ENCODE measurements at places on chromosomes 1 and 21.

DNA sequence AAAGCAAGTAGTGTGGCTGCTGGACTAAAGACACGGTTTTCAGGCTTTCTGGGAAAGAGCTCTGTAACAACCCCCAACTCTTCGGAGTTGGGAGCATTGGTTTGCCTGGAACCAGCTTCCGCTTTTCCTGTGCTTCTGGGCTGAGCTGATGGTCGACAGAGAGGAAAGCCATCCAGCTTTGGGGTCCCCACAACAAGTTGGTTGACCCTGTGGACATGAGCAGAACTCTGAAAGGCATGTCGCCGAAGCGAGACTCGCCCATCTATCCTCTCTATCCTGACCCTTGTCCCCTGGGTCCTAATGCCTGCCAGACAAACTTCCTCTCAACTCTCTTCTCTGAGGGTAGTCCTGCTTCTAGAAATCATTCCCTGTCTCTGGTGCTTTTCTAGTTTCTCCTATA lies 31.9 kb upstream of the FCGR2A start:
- DNase-seq = no peak

- DNase-seq = no peak
Observed at GRCh38 chr1:247175458-247175857, 3.6 kb upstream of the ZNF124 start.

DNA sequence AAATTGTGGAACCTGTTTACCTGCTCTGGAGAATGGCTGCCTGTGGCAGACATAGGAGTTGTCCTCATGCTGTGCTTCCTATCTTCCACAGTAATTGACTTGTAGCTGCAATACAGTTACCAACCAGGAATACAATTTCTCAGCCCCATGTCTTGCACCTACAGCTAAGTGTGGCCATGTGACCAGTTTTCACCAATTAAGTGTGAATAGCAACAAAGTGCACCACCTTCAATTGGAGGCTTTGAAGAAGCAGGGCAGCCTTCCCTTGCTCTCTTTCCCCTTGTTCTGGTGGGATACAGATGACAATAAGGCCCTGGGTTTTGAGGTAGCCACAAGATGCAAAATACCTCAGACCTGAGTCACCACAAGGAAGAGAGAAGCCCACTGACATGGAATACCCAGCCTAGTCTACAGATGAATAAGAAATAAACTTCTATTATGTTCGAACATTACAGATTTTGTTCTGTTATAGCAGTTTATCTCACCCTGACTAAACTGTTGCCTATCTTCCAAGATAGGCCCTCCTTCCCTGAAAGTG lies 70.2 kb upstream of the S1PR1 start:
- no peak for DNase-seq

DNA sequence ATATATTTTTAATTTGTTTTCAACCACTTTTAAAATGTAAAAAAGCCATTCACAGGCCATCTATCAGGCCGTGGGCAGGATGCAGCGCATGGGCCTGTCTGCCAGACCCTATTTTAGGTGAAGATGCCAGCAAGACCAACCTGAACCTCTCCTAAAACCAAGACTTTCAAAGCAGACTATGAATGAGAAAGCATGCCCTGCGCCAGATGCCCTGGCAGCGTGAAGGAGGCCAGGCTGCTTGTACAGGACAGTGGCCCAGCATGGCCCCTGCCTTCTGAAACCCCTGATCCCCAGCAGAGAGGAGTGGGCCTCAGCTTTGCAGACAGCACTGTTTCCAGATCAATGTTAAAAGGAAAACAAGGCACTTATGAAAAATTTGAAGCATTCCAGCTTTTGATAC lies 31.6 kb downstream of the WDR4 start:
- DNase-seq = peak; percentile 26

DNA sequence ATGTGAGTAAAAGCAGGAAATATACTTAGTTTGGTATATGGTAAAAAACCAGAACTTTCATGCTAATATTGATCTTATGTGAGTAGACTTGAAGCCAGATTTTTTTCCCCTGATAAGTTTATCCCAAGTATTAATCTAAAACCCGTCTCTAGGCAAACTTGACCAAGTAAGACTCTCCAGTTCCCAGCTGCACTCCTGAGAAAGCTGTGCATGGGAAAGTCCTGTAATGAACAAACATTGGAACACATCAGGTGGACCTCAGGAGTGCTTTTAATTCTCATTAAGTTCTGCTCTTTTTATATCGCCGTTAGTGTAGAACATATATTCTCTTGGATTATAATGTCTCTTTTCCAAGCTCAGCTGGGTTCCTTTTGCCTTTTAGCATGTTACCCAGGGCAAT lies 105.0 kb downstream of the CD247 start:
- no peak for DNase-seq

DNA sequence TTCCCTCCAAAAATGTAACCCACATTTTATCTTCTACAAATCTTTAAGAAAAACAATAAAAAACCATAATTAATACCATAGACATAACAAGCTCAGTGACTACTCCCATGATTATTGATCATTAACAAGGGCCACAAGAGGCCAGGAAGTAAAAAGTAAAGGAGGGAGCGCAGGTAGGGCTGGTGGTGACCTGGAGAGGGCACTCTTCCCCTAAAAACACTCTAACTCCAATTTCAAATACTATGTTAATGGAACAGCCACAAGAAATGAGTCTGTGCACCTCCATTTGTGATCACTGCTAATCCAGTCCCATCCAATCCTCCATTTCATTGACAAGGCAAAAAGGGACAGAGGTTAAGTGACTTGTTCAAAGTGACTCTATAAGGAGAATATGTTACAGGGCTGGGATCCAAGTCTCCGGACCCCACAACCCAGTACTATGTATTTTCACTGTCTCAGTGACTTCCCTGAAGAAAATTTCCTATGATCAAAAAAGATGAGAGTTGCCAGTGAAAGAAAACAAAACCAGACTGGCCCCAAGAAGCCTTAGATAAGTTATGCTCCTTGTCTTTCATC lies 41.2 kb upstream of the CFAP298 start:
- DNase-seq = no peak

- DNase-seq = no peak
Observed at GRCh38 chr1:152786077-152786476, at the start of gene LCE1E. Gene LCE1E, plus strand, starts transcription at chr1:152786257. Its CDS starts 1,043 bp downstream, at chr1:152787300.

DNA sequence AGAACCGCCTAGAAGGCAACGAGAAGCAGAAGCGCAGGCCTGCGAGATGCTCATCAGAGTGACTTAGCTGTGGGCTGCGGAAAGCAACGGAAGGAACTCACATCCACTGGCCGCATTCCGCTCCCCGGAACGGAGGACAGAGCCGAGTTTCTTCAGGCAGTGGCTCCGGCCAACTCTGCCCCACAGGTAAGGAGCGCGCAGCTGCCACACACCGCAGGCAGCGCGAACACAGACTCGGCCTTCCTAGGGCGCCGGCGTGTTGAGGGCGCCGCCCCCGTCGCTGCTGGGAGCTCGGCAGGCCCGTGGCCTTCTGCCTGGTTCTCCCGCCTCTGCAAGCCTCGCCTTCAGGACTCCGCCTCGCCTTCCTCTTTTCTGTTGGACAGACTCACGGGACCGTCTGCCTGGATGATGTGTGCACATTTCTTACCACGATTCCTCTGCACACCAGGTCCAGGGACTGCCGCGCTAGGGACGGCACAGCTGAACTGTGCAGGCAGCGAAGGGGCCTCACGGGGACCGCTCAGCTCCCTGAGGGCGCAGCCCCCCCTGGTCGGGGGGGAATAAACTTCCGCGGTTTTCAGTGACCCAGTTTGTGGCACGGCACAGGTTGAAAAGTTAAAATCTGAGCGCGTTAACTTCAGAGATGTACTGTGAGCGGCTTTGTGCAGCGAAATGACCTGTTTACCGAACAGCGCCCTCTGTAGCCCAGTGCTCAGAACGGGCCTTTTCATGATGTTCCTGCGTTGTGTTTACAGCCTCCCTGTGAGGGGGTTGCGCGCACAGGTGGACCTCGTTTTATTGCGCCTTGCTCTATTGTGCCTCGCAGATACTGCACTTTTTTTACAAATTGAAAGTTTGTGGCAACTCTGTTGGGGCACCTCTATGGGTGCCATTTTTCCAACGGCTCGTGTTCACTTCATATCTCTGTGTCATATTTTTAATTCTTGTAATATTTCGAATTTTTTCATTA lies 15.8 kb downstream of the TCP10L start:
- DNase-seq = peak; percentile 95

DNA sequence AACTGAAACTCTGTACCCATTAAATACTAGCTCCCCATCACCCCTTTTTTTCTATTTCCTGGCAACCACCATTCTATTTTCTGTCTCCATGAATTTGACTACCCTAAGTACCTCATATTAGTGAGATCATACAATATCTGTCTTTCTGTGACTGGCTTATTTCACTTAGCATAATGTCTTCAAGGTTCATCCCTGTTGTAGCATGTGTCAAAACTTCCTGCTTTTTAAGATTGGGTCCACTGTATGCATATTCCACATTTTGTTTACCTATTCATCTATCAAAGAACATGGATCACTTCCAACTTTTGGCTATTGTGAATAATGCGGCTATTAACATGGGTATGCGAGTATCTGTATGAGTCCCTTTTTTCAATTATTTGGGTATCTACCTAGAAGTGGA lies 181.6 kb upstream of the ZNHIT6 start:
- no peak for DNase-seq

DNA sequence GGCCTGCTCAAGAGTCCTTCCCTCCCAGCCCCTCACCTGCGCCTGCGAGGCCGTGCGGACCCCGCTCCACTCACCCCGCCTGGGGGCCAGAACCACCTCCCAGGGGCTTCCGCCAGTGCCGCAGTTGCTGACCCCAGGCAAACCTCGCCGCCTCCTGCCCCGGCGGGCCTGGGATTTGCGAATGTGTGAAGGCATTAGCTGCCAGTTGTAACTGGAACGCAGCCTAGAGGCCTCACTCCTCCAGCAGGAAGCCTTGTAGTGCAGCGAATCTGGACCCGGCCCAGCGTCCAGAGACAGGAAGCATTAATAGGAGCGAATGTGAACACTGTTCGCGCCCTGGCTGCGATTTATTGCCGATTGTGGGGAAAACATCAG lies 140.9 kb upstream of the ARHGEF16 start:
- DNase-seq = peak; percentile 69

DNA sequence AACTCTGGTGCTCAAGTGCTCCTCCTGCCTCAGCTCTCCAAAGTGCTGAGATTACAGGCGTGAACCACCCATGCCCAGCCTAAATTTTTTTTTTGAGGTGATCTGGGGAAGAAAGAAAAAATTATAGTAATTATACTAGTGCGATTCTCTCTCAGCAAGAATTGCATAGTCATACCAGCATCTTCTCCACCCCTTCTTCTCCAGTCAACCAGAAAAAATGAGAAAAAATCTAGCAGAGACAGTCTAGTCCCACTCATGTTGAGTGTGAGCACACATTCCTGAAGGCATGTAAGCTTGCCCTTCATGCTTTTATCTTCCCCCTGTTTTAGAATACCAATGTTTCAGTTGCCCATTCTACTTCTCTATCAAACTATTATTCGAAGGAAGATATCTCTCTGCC lies 207.6 kb downstream of the S1PR1 start:
- no peak for DNase-seq

- DNase-seq = peak; percentile 52
Observed at GRCh38 chr1:61743716-61744580, 1.7 kb downstream of the PATJ start.

GRCh38 chr21:41613533-41613909 lies 105.6 kb upstream of the TMPRSS2 start:
- no peak for DNase-seq

DNA sequence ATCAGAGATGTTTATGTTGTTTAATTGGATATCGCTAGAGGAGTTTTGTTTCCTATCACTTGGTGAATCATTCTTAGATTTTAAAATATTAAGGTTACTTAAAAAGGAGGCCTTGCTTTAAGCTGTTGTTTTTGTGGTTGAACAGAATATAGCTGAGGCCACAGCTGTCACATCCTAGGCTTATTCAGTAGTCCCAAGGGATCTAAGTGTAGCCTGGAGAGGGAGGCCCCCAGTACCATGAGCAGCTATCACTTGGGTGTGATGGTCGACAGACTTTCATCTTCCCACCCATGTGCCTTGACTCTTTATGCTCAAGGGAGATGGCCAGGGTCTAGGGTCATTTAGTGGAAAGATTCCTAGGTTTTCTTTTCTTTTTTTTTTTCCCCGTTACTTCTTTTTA lies 278.7 kb downstream of the HHAT start:
- no peak for DNase-seq

DNA sequence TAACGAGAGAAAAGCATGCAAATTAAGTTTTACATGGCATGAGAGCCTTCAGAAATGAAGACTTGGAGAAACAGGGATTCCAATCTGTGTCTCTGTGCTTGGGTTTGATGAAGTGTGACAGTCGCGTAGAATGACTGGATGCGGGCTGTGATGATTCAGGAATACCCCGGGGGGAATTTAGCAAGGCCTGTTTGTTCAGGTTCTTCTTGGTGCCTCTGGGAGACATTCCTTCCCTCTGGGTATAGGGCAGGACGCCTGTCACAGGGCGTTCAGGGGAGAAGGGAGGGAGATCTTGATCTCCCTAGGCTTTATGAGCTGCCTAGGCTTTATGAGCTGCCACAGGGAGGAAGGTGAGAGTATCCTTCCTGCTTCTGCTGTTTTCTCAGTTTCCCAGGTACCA lies 36.6 kb downstream of the DOP1B start:
- no peak for DNase-seq

GRCh38 chr1:230636575-230637148 lies 5.6 kb upstream of the COG2 start:
- DNase-seq = no peak

- no peak for DNase-seq
Observed at GRCh38 chr1:157562515-157562914, 10.2 kb upstream of the FCRL5 start.

DNA sequence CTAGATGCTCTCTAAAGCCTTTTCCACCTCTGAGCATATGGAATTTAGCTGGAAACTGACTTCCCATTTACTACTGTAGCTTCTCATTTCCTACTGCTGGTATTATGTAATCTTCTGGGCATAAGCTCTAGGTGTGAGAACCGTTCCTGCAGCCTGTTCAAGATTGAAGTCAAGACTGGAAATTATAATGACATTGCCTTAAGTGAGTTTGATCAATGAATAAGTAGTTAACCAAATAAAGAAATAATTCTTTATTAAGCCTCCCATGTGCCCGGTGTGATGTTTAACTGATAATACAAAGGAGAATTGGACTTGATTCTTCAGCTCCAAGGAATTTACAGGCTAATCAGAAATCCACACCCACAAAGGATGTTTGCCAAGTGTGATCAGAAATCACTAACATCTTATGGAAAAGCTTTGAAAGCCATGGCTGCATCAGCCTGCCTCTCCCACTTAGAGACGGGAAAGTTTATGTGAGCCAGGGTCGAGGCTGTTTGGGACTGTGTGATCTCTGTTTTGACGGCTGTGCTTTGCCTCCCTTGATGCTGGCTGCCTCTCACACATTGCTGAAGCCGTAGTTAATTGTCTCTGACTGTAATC lies 36.4 kb upstream of the PRELP start:
- DNase-seq = peak; percentile 68

GRCh38 chr1:199046618-199047017 lies 407.8 kb downstream of the PTPRC start:
- no peak for DNase-seq

GRCh38 chr1:24966724-24967346 lies 36.8 kb upstream of the RUNX3 start:
- DNase-seq = no peak

DNA sequence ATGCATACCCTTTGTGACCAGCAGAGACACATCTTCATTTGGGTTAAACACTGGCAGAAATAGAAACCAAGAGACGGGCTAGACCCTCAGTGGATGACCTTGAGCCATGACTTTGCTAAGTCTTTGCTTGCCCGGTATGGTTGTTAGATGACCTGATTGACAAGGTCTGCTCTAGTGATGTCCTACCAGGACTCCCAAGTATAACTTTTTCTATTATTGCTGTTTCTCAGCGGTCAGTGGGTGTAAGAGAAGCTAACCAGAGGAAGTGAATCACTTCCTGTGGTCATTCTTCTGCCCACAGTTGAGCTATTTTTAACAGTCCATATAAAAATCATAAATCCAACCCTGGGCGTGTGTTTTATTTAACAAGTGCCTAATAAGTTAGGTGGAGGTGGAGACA lies 126.2 kb upstream of the ETS2 start:
- DNase-seq = no peak

All from lower leg skin (tissue), 4 donors.